ENCODE measurements at places on chromosomes 3 and 15. TPM values are rescaled to one million over a fixed set of nuclear protein-coding genes. Genes with fewer than 3 reads are reported as not detected.
A peak's percentile ranks its signal among the peaks of the same experiment; 100 is the strongest.

AMT gene
- total RNA-seq: 0.36 TPM

GOLGA6L7 gene
- total RNA-seq: not detected

SPINT1 gene
- 0.56 TPM for total RNA-seq

GPR156 gene
- 0.28 TPM for total RNA-seq

EBLN2 gene
- 6.4 TPM for total RNA-seq

IQCF5 gene
- not detected for total RNA-seq

GFM1 gene
- total RNA-seq: 36.0 TPM

COL6A6 gene
- total RNA-seq: not detected

EXD1 gene
- not detected for total RNA-seq

DNA sequence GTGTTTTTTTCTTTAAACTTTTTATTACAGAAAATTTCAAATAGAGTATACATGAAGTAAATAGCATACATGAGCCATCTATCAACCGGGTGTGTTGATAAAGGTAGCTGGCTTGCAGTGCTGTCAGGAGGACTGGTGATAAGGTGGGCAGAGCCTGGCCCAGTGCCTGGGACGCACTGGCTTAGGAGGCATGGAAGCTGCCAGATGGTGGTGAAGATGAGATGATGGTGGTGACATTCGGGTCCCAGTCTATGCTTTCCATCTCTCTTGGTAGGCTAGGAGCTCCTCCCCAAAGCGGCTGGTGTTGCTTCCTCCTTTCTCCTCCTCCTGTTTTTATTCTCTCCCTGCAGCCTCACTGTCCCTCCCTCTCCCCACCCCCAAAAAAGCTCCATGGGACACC lies 101.7 kb downstream of the ADCY5 start:
- DNase-seq: no peak

GRCh38 chr15:94383041-94383440 lies 151.7 kb downstream of the MCTP2 start:
- DNase-seq: no peak

- DNase-seq: no peak
Measured at GRCh38 chr3:101722394-101723173, 1.8 kb upstream of the CEP97 start.

GRCh38 chr15:78740904-78741274 lies 70.4 kb downstream of the ADAMTS7 start:
- no peak for DNase-seq

GRCh38 chr3:150995510-150995909 lies 23.0 kb upstream of the CLRN1 start:
- DNase-seq: no peak

GRCh38 chr3:83039422-83039821 lies 1278.0 kb upstream of the GBE1 start:
- DNase-seq: no peak

DNA sequence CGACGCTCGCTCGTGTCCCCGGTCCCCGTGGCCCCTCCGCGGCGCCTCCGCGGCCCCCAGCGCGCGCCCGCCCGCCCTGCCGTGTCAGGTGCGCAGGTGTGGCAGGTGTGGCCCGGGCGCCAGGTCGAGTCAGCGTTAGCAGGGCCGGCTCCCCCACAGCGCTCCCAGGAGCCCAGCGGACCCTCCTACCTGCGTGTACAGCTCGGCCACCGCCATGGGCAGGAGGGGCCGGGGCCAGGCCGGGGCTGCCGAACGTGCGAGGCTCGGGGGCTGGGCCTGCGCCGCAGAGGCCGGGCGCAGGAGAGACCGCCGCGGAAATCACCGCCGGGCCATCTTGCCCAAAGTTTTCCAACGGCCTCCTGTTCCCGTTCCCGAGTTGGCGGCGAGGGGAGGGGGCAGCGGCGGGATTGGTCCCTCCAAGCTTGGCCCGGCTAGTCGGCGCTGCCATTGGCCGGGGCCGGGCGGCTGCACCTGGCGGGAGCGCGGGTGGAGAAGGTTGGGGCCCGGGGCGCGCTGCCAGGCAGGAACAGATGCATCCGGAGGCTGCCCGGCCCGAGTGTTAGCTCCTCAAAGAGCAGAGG lies at the start of gene MYO5C:
MYO5C (minus strand) TSS at position 384 of the 581 bp plus-strand sequence; CDS start at position 216, 168 bp downstream.
- DNase-seq: no peak

DNA sequence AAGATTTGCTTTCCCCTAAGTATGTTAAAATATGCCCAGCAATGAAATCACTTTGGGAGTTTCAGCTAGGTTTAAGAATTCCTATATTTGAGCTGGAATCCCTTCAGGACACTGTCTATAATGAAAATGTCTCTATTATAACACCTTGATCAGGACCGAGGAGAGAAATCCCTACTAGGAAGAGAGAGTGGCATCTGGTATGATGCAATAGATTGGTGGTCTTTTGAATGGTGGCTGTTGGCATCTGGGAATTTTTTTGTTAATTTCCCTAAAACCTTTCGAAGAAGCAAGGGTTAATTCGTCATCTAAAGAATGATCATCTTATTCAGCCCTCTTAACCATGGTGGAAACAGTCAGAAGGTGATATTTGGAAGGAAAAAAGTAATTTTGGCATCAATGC lies 43.0 kb downstream of the TIGIT start:
- DNase-seq: no peak

GRCh38 chr3:41575724-41576123 lies 376.4 kb downstream of the CTNNB1 start:
- no peak for DNase-seq

DNA sequence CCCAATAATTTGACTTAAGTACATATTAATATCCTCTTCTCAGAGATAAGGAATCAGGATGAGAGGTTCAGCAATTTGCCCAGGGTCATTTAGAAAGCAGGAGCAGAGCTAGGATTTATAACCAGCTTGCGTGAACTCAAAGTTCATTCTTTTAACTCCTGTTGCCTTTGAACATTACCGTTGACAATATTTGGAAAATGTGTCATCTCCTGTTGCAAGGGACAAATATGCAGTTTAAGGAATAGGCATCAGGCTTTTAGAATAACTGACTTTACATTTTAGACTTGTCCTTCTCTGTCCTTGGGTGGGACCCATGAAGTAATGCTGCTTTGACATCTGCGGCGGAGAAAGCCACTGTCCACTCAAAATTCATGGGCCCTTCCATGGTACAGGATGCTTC lies 252.2 kb upstream of the RGMA start:
- no peak for DNase-seq

DNA sequence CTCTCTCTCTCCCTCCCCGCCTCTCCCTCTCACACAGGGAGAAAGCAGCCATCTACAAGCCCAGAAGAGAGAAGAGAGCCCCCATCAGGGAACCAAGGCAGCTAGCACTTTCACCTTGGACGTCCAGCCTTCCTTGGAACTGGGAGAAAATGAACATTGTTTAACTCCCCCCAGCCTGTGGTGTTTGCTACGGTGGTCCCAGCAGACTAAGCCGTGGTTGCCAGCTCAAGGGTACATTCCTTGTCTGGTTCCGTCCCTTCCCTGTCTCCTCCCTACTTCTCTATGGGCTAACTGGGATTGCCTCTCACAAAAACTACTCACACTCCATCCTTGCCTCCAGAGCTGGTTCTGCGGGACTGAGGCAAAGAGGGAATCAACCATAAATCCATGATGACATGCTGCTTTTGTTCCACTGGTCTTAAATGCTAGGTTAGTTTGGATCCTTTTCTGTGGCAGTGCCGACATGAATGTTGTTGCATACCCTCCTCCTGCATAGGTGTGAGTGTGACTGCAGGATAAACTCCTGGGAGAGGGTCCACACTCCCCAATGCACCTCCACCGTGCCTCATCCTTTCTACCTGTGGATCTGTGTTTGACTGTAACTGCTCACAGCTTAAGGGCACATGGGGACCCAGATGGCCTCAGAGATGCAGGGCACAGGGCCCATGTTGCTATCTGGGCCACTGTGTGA lies 12.0 kb downstream of the C3orf22 start:
- no peak for DNase-seq

- DNase-seq: no peak
Measured at GRCh38 chr15:100005715-100006114, 272.5 kb upstream of the LYSMD4 start.

GRCh38 chr3:11570789-11571495 lies 72.8 kb downstream of the VGLL4 start:
- DNase-seq: no peak

- DNase-seq: no peak
Measured at GRCh38 chr15:31266712-31267111, 59.9 kb upstream of the KLF13 start.

DNA sequence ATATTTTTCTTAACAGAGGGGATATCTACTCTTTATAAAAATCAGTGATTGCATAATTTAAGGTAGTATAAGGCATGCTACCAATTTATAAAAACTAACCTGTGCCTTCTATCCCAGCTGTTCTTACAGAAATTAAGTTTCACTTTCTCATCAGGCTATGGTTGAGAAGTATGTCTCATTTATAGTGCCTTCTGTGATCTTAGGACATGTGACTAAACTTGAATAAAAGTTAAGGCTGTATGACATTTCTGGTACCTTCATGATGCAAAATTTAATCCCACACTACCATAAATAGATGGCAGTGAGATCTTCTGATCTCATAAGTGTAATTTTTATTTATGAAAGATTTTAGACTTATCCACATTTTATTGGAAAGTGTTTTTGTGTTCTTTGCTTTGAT lies 12.6 kb downstream of the TIPARP start:
- DNase-seq: peak; percentile 36

- peak; percentile 29 for DNase-seq
Measured at GRCh38 chr15:30859091-30859874, 44.4 kb upstream of the FAN1 start.

DNA sequence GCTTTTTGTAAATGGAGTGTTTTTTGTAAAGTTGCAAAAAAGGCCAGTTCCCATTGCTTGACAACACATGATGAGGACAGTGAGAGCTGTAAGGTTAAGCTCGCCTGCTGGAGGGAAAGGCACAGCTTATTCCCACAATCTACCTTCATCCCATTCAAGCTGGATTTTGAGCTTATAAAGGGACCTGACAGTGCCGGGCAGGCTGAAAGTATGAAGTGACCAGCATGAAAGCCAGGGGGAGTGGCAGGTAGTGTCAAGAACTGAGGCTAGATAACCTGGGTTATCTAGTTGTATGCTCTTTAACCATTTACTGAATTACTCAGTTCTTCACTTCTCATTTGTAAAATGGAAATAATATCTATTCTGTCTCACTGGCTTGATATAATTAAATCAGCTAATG lies 52.3 kb upstream of the KPNA4 start:
- DNase-seq: no peak

Measured in IMR-90 (cell line).